ENCODE measurements at places on chromosomes 2 and 18.
A peak's percentile ranks its signal among the peaks of the same experiment; 100 is the strongest.

- DNase-seq = no peak
Measured at GRCh38 chr2:150030436-150031190, 443.0 kb upstream of the MMADHC start.

DNA sequence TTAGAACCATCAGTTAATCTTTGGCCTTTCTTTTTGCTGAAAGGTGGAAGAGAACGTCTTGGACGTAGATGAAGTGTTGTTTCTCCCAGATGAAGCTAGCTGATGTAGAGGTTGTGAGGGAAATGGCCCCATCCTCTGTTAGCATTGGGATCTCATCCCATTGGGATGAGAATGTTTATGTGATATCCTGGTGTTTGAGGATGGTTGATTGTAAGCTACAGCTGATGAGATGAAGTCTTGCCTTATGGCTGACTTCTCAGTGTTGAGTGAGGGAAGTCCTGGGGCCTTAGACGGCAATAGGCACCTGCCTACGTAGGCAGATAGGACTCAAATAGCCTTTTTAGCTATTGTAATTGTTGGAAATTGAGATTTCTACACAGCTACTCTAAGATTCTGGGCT lies 211.3 kb downstream of the MYCN start:
- DNase-seq = no peak

DNA sequence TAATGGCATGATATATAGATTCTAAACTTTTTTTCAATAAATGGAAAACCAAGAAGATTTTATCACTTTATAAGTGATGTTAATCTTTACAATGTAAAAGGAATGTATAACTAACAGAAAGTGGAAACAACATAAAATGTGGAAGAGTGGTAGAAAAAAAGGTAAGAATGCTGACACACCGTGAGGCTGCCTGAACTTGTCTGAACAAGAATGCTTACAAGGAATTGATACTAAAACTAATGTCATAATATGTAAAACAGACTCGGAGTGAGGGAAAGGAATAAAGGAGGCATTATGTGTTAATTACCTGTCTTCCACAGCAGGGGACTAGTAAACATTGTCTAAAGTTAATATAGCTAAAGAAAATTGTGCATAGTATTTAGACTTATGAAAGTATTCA lies 958.8 kb upstream of the TMEFF2 start:
- DNase-seq = no peak

GRCh38 chr2:101745711-101746694 lies 48.5 kb downstream of the MAP4K4 start:
- no peak for DNase-seq

DNA sequence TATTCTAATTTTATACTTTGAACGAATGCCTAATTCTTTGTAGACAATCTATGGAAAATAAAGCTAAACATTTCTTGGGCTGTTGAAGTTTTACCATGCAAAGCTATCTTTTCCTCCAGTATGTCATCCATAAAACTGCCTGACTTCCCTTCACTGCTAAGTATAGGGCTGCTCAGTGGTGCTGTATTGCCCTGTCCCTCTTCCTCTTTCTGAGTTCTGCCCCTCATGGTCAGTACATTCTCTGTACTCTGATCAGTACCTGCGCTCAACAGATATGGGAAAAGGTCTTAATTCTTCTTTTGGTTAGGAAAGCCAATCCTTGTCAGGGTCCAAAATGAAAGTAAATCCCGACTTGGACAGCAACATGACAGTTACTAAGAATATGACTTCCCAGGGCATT lies 321.9 kb downstream of the RAD51AP2 start:
- no peak for DNase-seq

- peak; percentile 6 for DNase-seq
Measured at GRCh38 chr18:49169037-49169521, 218.3 kb upstream of the SMAD7 start.

- no peak for DNase-seq
Measured at GRCh38 chr2:10016802-10017258, 26.5 kb upstream of the KLF11 start.

- DNase-seq = no peak
Measured at GRCh38 chr2:218081695-218082094, 12.6 kb downstream of the RUFY4 start.

- no peak for DNase-seq
Measured at GRCh38 chr2:105592288-105592687, 152.4 kb upstream of the NCK2 start.

DNA sequence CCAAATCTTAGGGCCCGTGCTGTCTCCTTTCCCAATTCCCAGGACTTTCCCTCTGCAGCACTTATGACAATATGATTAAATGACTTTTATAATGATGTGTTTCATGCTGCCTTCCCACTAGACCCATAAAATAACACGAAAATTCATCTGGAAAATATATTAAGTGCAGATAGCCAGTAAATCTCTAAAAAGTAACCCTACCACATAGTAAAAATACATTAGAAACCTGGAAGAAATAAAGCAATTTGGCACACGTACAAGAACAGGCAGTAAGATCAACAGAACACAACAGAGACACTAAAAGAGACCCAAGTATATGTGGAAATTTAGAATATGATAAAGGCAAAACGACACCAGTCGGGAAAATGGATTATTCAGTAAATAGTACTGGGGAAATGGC lies 30.2 kb upstream of the POMC start:
- no peak for DNase-seq

GRCh38 chr2:26922405-26923188 lies 47.8 kb upstream of the MAPRE3 start:
- peak; percentile 68 for DNase-seq

- no peak for DNase-seq
Measured at GRCh38 chr2:98910349-98911125, 25.5 kb downstream of the CRACDL start.

GRCh38 chr2:85459771-85460170 lies 41.3 kb downstream of the SH2D6 start:
- no peak for DNase-seq

DNA sequence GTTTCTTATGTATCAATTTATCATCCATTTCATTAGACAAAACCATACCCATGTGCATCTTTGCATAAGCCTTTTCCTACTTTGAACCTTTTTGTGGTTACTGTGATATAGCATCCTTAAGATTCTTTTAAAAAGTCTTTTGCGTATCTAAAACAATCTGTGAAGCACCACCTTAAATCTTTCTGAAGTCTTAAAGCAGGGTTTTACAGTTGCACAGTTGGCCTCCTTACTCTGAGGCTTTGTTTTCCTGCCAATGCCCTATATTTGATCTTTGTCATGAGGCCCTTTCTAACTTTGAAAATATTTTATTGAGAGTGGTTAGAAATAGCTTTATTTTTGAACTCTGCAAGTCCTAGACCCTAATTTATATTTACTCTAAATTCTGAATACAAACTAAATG lies 163.4 kb upstream of the MAP3K20 start:
- no peak for DNase-seq

- no peak for DNase-seq
Measured at GRCh38 chr2:50658883-50659282, 373.0 kb downstream of the NRXN1 start.

DNA sequence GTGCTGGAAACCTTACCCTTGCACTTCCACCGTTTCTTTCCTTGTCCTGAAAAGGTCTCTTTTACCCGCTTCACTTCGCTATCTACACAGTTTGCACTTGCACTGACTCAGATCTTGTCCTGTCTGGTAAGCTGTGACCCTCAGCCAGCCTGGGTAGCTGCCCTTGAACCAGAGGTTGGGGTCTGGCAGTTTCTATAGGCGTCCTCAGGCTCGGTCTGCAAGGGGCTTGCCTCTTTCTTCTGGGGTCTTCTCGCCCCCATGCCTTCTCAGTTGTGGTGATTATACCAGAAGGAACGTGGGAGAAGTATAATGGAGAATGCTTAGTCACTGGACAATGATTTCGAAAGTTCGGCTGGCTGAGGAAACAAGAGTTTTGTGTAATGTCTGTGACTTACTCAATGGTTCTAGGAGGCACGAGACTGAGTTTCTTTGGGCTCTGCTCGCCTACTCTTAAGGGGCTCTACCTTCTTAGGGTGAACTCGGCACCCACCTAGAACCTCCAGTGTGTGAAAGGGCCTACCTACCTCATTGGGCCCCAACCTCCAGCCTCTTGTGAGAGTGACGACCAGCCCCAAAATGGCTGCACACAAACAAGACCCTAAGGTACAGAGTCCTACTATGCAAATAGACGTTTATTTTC lies 6.9 kb upstream of the STAT1 start:
- DNase-seq = peak; percentile 33

- DNase-seq = no peak
Measured at GRCh38 chr2:75605770-75606529, 40.6 kb upstream of the MRPL19 start.

- no peak for DNase-seq
Measured at GRCh38 chr2:84636080-84636971, 120.0 kb downstream of the DNAH6 start.

- no peak for DNase-seq
Measured at GRCh38 chr2:205778356-205778755, 96.1 kb downstream of the NRP2 start.

- no peak for DNase-seq
Measured at GRCh38 chr2:15799432-15799827, 140.9 kb upstream of the MYCN start.

DNA sequence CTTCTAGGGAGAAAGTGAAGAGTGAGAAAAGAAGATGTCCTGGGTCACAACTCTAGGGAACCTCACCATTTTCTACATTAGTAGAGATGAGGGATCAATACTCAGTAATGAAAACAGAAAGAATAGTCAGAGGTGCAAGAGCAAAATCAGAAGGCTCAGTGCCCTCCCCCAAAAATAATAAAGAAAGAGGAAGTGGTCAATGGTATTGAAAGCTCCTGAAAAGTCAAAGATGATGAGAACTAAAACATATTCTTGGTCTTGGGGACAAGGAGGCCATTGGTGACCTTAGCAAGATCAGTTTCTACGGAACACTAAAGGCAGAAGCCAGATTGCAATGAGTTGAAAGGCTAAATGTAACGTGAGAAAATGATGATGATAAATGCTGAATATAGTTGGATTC lies 24.5 kb upstream of the MYO1B start:
- DNase-seq = no peak

GRCh38 chr2:76870011-76870410 lies 652.2 kb downstream of the LRRTM4 start:
- no peak for DNase-seq

DNA sequence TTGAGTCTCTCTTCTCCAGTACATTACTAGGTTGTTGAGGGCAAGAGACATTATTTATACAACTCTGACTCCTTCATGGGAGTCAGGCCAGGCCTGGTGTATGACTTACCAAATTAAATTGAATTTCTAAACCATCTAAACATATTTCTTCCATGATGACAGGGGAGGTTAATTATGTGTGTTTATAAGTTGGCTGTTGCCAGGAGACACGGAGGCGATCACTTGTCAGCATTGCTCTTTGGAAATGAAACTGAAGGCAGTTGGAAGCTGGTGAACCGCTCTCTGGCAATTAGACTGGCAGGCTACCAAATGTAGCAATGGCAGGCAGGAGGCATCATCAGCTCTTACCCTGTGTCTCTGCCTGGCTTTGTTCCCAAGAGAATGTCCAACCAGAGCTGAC lies 241.4 kb downstream of the KCNS3 start:
- DNase-seq = no peak

GRCh38 chr2:50987616-50988313 lies 44.2 kb downstream of the NRXN1 start:
- DNase-seq = no peak

DNA sequence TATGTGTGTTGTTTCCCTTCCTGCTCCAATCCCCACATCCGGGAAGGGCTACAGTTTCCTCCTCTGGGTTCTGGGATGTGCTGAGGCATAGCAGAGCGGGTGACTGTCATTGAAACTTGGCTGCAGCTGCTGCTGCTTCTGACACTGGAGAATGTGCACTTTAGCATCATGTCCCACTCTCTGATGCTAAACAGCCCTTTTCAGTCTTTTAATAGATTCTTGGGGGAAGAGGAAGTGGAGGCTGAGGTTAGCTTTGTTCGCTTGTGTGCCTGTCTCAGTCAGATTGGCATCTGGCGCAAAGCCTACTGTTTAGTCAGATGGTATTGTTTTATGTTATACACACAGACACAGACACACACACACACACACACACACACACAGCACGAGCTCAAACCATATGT lies 136.5 kb upstream of the RND3 start:
- DNase-seq = no peak

DNA sequence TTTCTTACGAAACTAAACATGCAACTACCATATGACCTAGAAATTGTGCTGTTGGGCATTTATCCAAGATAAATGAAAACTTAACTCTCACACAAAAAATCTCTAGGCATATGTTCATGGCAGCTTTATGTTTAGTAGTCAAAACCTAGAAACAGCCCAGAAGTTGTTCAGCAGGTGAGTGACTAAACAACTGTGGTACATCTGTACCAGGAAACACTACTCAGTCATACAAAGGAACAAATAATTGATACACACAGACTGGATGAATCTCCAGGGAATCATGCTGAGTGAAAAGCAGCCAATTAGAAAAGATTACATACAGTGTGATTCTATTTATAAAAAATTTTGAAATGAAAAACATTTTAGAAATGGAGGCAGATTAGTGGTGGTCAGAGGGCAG lies 29.3 kb downstream of the DYNC2LI1 start:
- DNase-seq = no peak

DNA sequence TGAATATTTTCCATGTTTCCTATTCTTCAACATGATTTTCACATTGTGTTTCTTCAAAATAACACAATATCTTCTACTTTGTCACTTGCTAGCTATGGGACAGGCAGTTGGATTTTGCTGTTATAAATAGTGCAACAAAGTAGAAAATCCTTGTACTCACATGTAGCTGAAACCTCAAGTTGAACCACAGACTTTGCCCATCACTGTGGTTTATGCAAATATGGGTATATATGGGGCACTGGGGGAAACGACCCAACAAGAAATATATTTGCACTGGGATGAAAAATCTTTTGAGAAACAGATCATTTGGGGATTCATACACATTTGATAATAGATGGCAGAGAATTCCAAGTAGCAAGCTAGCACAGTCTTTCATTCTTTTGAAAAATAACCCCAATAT lies 486.3 kb upstream of the MAP2 start:
- no peak for DNase-seq

DNA sequence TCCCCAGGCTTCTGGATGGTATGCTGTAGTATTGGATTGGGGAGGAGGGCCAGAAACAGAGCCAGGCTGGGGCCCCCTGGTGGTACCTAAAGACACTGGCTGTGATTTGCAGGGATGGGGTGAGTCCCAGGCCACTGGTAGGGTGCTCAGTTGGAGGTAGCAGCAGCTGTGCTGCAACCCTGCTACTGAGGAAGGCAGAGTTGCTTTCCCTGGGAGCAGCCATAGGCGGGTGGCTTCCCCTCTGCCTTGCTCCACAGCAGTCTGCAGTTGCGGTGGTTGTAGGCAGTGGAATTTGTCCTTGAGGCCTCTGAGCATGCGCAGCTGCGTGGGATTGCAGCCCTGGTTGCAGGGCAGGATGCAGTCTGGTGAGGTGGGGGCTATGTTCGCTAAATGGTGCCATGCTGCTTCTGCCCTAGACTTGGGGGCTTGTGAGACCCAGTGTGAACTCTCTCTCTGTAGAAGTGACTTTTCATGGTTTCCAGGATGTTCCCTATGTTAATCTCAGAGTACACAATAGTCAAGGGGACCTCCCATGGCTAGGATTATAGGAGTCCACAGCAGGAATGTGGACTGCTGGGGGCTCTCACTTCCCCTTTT lies 443.5 kb downstream of the XIRP2 start:
- peak; percentile 4 for DNase-seq

GRCh38 chr2:153163055-153163454 lies 315.5 kb downstream of the RPRM start:
- peak; percentile 10 for DNase-seq

- peak; percentile 57 for DNase-seq
Measured at GRCh38 chr2:11862049-11862448, 115.6 kb downstream of the LPIN1 start.

GRCh38 chr2:213306316-213306942 lies 22.2 kb downstream of the SPAG16 start:
- DNase-seq = no peak
